Fibroblast of lung (primary cell): ENCODE measurements at places on chromosomes 2 and 18. TPM values are rescaled to one million over a fixed set of nuclear protein-coding genes. Genes with fewer than 3 reads are reported as not detected.

Gene IL1RL2
- 2.6 and 3.1 TPM in 2 replicates for total RNA-seq

Gene CPLX4
- total RNA-seq, result not detected in 2 replicates

Gene ZC3H8
- 4.6 and 6.9 TPM in 2 replicates for total RNA-seq

Gene CPS1
- 25.7 and 27.4 TPM in 2 replicates for total RNA-seq

Gene SMARCAL1
- 11.8 and 25.1 TPM in 2 replicates for total RNA-seq

Gene SLC4A5
- under 0.01 and 0.17 TPM in 2 replicates for total RNA-seq

Gene RGPD4
- under 0.01 TPM in 1 of 2 replicates, not detected in the other for total RNA-seq

Gene TRIM43
- not detected in 2 replicates for total RNA-seq

Gene MATN3
- 0.51 and 2.3 TPM in 2 replicates for total RNA-seq

Gene ABCG8
- not detected in 2 replicates for total RNA-seq

Gene HRH4
- total RNA-seq, result under 0.01 TPM in 2 replicates

Gene IL36RN
- total RNA-seq, result not detected in 2 replicates

Gene LYPD6B
- not detected in 2 replicates for total RNA-seq

Gene KIF5C
- 0.17 and 0.51 TPM in 2 replicates for total RNA-seq

Gene GKN2
- total RNA-seq, result not detected in 2 replicates

Gene TMEM163
- total RNA-seq, result under 0.01 TPM in 1 of 2 replicates, not detected in the other

Gene INPP5D
- total RNA-seq, result 0.33 and 0.51 TPM in 2 replicates

Gene SPEG
- total RNA-seq, result 13.1 and 20.1 TPM in 2 replicates

Gene COX5B
- 381 and 460 TPM in 2 replicates for total RNA-seq

Gene LRP2
- under 0.01 TPM in 2 replicates for total RNA-seq

Gene CDH19
- not detected in 2 replicates for total RNA-seq

Gene HOXD8
- total RNA-seq, result not detected in 2 replicates

Gene DYNC1I2
- total RNA-seq, result 86.0 and 109 TPM in 2 replicates

Gene KCTD18
- total RNA-seq, result 24.9 and 29.4 TPM in 2 replicates

Gene CD302
- total RNA-seq, result 9.4 and 15.9 TPM in 2 replicates

Gene HMSD
- 0.83 TPM in 1 of 2 replicates, not detected in the other for total RNA-seq

Gene EFHD1
- total RNA-seq, result not detected in 2 replicates

Gene NYAP2
- total RNA-seq, result under 0.01 TPM in 1 of 2 replicates, not detected in the other

Gene ZC3H15
- total RNA-seq, result 79.9 and 92.7 TPM in 2 replicates

Gene FOXI3
- not detected in 2 replicates for total RNA-seq

Gene LIMS3
- 6.3 TPM in 1 of 2 replicates, not detected in the other for total RNA-seq

Gene ANKRD62
- total RNA-seq, result not detected in 2 replicates

Gene CD28
- not detected in 2 replicates for total RNA-seq

Gene AQP12A
- total RNA-seq, result not detected in 2 replicates

Gene AMER3
- total RNA-seq, result not detected in 2 replicates

Gene FAM124B
- total RNA-seq, result not detected in 2 replicates

Gene TBR1
- total RNA-seq, result not detected in 2 replicates

Gene NCKAP5
- 1.0 and 2.6 TPM in 2 replicates for total RNA-seq

Gene ALPG
- total RNA-seq, result not detected in 2 replicates

Gene ALLC
- total RNA-seq, result not detected in 2 replicates

Gene GFPT1
- total RNA-seq, result 40.3 and 53.0 TPM in 2 replicates

Gene NXPH2
- not detected in 2 replicates for total RNA-seq

Gene OSR1
- total RNA-seq, result 13.4 and 17.7 TPM in 2 replicates

Gene BMP10
- not detected in 2 replicates for total RNA-seq
